Gastrocnemius medialis (tissue), 4 donors: ENCODE measurements at places on chromosomes 7 and 10.

DNA sequence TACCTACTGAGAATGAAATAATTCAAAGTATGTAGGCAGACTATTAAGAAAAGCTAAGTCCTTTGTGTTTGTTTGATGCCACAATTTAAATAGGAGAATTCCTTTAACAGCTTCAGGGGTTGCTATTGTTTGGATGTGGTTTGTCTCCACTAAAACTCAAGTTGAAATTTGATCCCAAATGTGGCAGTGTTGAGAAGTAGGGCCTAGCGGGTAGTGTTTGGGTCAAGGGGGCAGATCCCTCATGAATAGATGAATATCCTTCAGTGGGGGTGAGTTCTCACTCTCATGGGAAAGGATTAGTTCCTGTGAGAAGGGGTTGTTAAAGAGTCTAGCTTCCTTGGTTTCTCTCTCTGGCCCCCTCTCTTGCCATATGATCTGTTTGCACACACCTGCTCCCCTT, 97.0 kb downstream of the HGF start:
- no peak for DNase-seq

- no peak for DNase-seq
These were observed 325.5 kb downstream of the SFMBT2 start for GRCh38 chr10:7085147-7085912.

DNA sequence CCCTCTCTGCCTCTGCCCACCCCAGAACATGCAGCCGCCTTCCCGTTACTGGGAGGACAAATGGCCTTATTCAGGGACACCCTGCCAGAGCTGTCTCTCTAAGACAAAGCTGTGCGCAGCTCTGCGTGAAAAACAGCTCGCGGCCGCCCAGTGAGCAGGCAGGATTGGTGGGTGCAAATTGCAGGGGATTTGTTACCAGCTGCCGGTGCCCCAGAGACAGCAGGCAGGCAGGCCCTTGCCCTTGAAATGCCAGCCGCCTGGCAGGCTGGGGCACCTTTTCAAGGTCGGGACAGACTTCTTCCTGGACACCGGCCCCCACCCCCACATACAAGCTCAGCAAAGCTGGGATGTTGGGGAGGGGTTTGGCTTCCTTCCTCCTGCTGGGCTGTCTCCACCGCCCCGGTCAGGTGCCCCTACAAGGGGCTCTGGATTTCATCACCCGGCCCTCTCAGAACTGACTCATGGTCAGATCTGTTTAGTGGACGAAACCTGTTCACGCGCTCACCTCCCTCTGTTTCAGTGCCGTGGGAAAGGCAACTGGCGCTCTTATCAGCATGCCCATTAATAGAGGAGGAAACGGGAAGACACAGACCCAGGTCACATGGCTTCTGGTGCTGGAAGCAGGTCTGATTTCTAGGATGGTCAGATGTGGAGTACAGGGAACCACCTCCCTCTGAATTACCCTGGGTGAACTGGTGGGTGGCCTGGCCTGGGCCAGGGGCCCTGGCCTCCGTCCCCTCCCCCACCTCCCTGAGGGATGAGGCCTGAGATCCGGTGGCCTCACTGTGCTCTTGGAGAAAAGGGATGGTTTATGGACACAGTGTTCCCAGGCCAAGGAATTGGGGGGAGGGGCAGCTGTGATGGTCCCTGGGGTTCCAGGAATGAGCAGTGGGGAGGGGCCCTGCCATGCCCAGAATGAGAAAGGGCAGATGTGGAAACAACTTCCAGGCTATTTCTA, 123.9 kb upstream of the PPIF start:
- DNase-seq: peak; percentile 40

- no peak for DNase-seq
These were observed 76.9 kb downstream of the RAPGEF5 start for GRCh38 chr7:22280031-22280430.

GRCh38 chr7:26185131-26185843, 15.3 kb downstream of the HNRNPA2B1 start:
- no peak for DNase-seq

GRCh38 chr7:98840722-98841121, 29.1 kb downstream of the TMEM130 start:
- DNase-seq: no peak

DNA sequence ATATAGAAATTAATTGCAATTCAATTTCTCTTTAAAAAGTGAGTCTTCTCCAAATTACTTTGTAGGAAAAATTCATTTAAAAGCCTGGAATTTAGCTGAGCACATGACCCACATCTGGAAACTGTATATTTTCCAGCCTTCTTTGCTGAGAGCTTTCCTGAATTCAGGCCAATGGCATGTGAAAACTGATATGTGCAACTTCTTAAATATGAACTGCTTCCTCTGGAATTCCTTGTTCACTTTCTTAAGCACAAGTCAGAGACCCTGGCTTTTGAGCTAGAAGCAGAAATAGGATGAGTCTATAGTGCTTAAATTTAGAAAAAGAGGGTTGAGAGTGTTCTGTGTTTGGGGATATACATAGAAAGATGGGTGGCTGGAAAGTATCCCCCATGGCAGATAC, 365.1 kb upstream of the MTPN start:
- no peak for DNase-seq
